ENCODE measurements at places on chromosomes 1 and 21. TPM values are rescaled to one million over a fixed set of nuclear protein-coding genes. Genes with fewer than 3 reads are reported as not detected.

THEM5 gene
- total RNA-seq: not detected

HSPA13 gene
- 20.9 TPM for total RNA-seq

ROR1 gene
- total RNA-seq: 5.9 TPM

CD1E gene
- not detected for total RNA-seq

LIPI gene
- not detected for total RNA-seq

OR1C1 gene
- total RNA-seq: not detected

HCN3 gene
- total RNA-seq: 2.3 TPM

LMX1A gene
- total RNA-seq: not detected

ASAP3 gene
- total RNA-seq: 61.6 TPM

CSF3R gene
- total RNA-seq: 54.2 TPM

- H3K4me1 ChIP-seq: no peaks in the 10 kb centered on the region
- H3K36me3 ChIP-seq: no peaks in the 10 kb centered on the region
- no peaks in the 10 kb centered on the region for H3K27me3 ChIP-seq
Observed at GRCh38 chr1:32749771-32750170, 47.2 kb upstream of the SYNC start.

- no peak for DNase-seq
- H3K27me3 ChIP-seq: no peaks in the 10 kb centered on the region
- H3K4me1 ChIP-seq: no peaks in the 10 kb centered on the region
Observed at GRCh38 chr1:148383966-148384365, 99.1 kb downstream of the PPIAL4G start.

DNA sequence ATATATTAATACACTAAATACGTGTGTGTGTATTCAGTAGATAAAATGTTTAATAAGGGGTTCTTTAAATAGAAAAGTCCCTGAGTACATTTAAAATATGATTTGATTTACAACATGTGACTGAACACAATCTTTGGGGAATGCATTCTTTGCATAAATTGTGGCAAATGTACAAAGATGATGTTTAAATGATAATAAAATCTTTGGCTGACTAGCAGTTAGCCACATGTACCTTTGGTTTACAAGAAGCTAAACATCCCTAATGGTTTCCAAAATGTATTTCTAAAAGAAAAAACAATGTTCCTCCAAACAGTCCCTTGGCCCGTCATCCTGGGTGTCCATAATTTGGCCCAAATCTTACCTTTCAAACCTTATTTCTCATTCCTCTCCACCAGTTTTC is 106.4 kb upstream of the MARK1 start:
- H3K27ac ChIP-seq: no peak overlapping the region
- H3K4me1 ChIP-seq: no peaks in the 10 kb centered on the region
- DNase-seq: no peak
- no peaks in the 10 kb centered on the region for H3K36me3 ChIP-seq
- H3K27me3 ChIP-seq: no peaks in the 10 kb centered on the region

DNA sequence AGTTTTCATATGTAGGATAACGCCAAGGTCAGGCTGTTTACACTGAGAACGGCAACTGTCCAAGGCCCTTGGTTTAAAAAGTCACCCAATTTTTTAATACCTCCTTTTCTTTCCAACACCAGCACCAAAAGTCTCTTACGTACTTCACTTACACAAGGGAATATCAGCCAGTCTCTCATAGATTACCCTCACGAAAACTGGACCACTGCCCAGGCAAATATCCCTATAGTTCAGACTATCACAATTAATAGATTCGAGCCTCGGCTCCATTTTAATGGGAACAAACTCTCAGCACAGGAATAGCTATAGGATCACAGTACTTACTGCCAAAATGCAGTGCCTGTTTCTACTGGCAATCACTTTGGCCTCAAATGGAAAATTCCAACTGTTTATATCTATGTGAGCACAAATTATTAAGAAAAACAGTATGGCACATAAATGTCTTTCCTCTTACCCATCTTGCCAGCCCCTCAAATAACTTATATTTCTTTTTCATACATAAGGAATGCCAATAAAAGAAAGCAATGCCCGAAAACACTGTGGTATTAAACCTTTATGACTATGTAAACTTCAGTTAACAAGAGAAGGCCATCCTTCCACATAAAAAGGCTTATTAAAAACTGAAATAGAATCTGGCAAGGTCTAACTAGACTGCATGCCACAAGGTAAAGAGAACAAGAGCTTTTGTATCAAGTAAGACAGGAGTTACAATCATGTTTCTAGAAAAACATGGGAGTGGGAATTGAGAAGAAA is 97.8 kb downstream of the SLC45A1 start:
- no peaks in the 10 kb centered on the region for H3K36me3 ChIP-seq
- H3K27me3 ChIP-seq: no peaks in the 10 kb centered on the region

- no peak for DNase-seq
- peak overlapping the region; percentile 86 for H3K27ac ChIP-seq
- H3K4me3 ChIP-seq: peak overlapping the region; percentile 80
- no peaks in the 10 kb centered on the region for H3K36me3 ChIP-seq
Observed at GRCh38 chr1:24929398-24930259, 447 bp downstream of the RUNX3 start.

DNA sequence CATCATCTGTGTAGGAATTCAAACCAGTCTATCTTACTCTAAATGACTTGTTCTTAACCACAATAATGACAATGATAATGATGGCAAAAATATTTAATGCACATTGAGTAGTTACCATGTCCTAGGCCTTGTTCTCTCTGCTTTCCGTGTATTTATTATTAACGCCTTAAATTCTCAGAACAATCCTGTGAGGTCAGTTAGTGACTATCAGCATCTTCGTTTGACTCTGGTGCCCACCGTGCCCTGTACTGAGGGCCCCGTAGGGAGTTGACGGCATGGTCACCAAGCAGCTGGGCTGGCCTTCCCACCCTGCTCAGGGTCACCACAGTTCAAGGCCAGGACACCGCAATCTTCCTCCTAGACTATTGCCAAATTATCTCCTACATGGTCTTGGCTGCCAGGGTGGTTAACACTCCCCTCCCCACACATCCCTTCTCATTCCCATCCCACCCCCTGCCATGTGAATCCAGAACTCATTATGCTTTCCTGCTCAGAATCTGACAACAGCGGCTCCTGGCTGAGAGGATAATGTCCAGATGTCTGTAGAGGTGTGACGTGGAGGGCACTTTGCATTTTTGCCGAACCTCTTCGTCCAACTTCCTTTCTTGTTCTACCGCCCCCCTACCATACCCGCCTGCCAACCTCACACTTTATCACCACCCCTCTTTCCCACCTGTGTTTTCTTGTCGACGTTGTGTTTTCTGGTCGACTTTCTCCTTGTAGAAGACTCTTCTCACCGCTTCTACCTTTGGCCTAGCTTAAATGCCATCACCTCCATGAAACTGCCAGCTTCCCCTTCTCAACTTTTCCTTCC is 33.4 kb downstream of the IGFN1 start:
- H3K27me3 ChIP-seq: no peaks in the 10 kb centered on the region
- no peaks in the 10 kb centered on the region for H3K4me1 ChIP-seq
- no peak overlapping the region for H3K27ac ChIP-seq
- no peaks in the 10 kb centered on the region for H3K36me3 ChIP-seq

DNA sequence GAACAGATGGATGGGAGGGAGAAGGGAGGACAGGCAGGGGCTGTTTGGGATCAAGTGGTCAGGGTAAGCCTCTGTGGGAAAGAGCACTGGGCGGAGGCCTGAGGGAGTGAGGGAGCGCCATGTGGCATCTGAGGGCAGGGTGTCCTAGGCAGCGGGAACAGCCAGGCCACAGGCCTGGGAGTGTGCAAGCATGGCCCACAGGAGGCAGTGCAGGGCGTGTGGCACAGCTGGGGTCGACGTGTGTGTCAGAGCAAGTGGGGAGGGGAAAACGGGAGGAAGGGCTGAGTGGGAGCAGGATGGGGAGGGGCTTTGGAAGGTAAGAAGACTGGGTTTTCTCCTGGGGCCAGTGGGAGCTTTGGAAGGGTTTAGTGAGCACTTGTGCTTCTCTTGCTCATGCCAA is 143.4 kb downstream of the SYF2 start:
- no peaks in the 10 kb centered on the region for H3K4me1 ChIP-seq
- no peak for DNase-seq
- no peak overlapping the region for H3K4me3 ChIP-seq
- H3K36me3 ChIP-seq: no peaks in the 10 kb centered on the region
- no peak overlapping the region for H3K27ac ChIP-seq

GRCh38 chr1:89051300-89051954 is 13.6 kb downstream of the GBP1 start:
- DNase-seq: no peak
- no peak overlapping the region for H3K27ac ChIP-seq
- H3K27me3 ChIP-seq: no peaks in the 10 kb centered on the region
- no peak overlapping the region for H3K4me3 ChIP-seq
- no peaks in the 10 kb centered on the region for H3K36me3 ChIP-seq
- no peaks in the 10 kb centered on the region for H3K4me1 ChIP-seq

- DNase-seq: no peak
- no peaks in the 10 kb centered on the region for H3K27me3 ChIP-seq
- no peaks in the 10 kb centered on the region for H3K36me3 ChIP-seq
- no peak overlapping the region for H3K27ac ChIP-seq
- H3K4me3 ChIP-seq: no peak overlapping the region
Observed at GRCh38 chr1:164673584-164674214, 114.7 kb downstream of the PBX1 start.

DNA sequence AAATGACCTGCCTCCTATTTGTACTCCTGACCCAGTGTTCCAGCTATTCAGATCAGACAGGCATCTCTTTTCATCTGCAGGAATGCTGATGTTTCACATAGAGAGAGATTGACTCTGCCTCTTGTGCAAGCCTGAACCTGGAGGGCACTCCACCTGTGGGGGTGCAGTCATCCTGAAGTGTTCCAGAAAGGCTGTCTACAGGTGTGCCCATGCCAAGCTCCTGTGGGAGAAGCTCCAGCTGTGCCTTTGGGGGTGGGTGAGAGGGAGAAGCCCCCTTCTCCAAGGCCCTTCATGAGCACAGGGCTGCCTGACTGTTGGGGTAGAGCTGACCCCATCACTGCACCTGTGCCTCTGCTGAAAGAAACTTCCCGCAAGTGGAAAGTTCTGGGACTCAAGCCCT is 22.8 kb downstream of the IFI44 start:
- no peaks in the 10 kb centered on the region for H3K36me3 ChIP-seq
- no peak for DNase-seq
- no peak overlapping the region for H3K4me3 ChIP-seq
- no peaks in the 10 kb centered on the region for H3K4me1 ChIP-seq

- H3K4me3 ChIP-seq: no peak overlapping the region
- H3K36me3 ChIP-seq: no peaks in the 10 kb centered on the region
- no peaks in the 10 kb centered on the region for H3K4me1 ChIP-seq
- H3K27me3 ChIP-seq: no peaks in the 10 kb centered on the region
- no peak overlapping the region for H3K27ac ChIP-seq
Observed at GRCh38 chr1:99738858-99739465, 27.5 kb downstream of the FRRS1 start.

DNA sequence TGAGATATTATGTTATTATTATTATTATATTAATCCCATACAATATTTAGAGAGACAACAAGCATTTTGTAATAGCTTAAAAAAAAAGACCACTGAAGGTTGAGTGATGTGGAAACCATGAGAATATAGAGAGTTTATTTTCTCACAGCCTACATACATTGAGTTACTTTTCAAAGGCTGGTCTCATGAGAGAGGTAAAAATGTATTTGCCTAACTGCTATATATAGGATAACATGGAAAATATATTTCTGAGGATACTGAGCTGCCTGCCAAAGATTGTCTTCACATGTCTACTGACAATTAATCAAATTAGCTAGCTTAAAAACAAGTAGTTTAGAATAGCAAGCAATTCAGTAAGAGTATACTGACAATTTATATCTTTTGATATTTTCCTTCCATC is 192.2 kb upstream of the NRIP1 start:
- no peak overlapping the region for H3K27ac ChIP-seq
- no peak for DNase-seq
- no peaks in the 10 kb centered on the region for H3K36me3 ChIP-seq
- H3K4me1 ChIP-seq: no peaks in the 10 kb centered on the region
- no peaks in the 10 kb centered on the region for H3K27me3 ChIP-seq
- no peak overlapping the region for H3K4me3 ChIP-seq

DNA sequence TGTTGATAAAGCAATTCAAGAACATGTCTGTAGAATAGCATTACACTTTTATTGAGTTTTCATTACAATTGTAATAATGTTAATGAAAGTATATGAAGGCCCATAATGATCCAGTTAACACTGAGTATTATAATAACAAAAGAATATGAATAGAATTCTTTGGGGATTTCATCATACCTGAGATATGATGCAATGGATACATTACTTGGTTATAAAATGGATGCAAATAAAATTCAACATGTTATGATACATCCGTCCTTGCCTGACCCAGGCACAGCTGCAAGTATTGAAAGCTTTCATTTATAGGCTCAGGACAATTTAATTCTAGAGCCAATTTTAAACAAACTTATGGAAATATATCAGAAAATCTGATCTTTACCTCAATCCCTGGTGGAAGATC is 8.2 kb upstream of the KCNA3 start:
- no peak overlapping the region for H3K4me3 ChIP-seq
- no peak overlapping the region for H3K27ac ChIP-seq
- H3K36me3 ChIP-seq: no peaks in the 10 kb centered on the region
- H3K4me1 ChIP-seq: no peaks in the 10 kb centered on the region

DNA sequence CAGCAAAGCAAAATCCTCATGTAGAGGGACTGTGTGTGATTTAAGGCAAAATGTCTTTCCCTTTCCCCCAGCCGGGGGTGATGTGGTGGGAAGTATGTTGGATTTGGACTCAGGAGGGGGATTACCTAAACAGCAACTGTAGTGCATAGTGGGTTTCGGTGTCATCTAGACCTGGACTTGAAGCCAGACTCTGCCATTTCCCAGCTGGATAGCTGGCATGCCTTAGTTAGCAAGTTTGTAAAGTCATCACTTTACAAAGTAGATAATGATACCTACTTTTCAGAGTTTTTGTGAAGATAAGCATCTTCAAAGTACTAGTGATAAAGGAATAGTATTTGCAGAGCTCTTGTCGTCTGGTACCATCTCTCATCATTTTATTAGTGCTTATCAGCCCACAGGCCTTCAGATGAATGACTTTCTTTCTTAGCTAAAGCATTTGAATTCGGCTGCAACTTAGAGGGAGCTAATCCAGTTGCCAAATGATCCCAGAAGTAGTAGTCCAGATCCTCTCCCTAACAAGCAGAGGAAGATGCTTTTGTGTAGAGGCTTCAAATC is 56.2 kb upstream of the ROR1 start:
- no peaks in the 10 kb centered on the region for H3K27me3 ChIP-seq
- no peaks in the 10 kb centered on the region for H3K36me3 ChIP-seq
- no peak for DNase-seq
- no peak overlapping the region for H3K27ac ChIP-seq
- H3K4me3 ChIP-seq: no peak overlapping the region

- DNase-seq: no peak
- H3K4me3 ChIP-seq: no peak overlapping the region
- H3K27me3 ChIP-seq: no peaks in the 10 kb centered on the region
- no peaks in the 10 kb centered on the region for H3K4me1 ChIP-seq
- H3K27ac ChIP-seq: no peak overlapping the region
Observed at GRCh38 chr1:68811806-68812205, 314.9 kb upstream of the DEPDC1 start.

DNA sequence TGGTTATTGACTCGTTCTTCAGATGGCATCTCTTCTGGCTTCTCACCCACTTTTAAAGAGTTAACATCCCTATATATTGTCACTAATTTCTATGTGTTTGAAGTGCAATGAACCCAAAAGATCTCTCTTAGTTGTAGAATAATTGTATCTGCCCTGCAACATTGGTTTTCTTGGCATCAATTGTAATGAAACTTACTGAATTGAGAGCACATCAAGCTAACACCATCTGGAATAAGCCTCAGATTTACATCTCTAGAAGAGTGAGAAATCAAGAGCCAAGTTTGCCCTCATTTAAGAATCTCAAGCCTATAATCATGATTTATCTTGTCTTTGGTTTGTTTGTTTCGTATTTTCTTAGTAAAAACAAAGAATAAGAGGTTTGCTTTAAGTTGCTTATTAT is 372.6 kb upstream of the LRRC7 start:
- no peak for DNase-seq
- no peaks in the 10 kb centered on the region for H3K27me3 ChIP-seq
- H3K4me1 ChIP-seq: no peaks in the 10 kb centered on the region
- no peak overlapping the region for H3K4me3 ChIP-seq
- no peak overlapping the region for H3K27ac ChIP-seq
- H3K36me3 ChIP-seq: no peaks in the 10 kb centered on the region
